Lower lobe of right lung (tissue), 2 donors: ENCODE measurements at places on chromosomes 3 and 15.
A peak's percentile ranks its signal among the peaks of the same experiment; 100 is the strongest.

GRCh38 chr15:74955796-74956647, 550 bp downstream of the RPP25 start:
- DNase-seq: peak; percentile 91

GRCh38 chr15:67019884-67020520, 45.4 kb upstream of the SMAD3 start:
- no peak for DNase-seq

DNA sequence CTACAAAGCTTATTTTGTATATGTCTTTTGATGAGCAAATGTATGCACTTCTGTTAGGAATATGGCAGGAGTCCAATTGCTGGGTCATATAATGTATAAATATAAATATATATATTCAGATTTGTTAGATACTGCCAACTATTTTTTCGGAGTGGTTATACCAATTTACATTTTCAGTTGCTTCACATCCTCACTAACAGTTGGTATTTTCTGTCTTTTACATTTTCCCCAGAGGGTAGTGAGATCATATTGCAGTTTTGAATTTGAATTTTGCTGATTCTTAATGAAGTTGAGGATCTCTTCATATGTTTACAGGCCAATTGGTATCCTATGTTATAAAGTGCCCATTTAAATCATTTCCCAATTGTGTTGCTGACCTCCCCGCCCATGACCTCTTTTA, 139.0 kb upstream of the KCNMB2 start:
- DNase-seq: no peak

DNA sequence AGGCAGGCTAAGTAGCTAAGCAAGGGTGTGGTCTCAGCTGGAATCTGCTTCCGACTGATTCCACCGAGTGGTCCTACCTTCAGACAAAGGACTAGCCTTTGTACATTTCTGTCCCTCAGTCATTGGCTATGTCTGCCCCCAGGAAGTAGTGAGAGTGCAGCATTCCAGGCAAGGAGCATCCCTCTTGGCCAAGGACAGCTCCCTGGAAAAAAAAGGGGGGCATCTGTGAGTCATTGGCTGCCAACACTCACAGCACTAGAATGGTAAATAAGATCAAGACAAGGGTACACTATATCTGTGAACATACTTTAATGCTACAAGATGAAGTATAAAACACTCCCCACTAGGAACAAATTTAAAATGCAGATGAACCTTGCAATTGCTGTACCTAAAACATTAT, 66.8 kb downstream of the STAC start:
- DNase-seq: no peak

- peak; percentile 56 for DNase-seq
These were observed 49.9 kb downstream of the CASR start for GRCh38 chr3:122233101-122233952.

GRCh38 chr3:112651071-112651470, 10.1 kb upstream of the CCDC80 start:
- no peak for DNase-seq

DNA sequence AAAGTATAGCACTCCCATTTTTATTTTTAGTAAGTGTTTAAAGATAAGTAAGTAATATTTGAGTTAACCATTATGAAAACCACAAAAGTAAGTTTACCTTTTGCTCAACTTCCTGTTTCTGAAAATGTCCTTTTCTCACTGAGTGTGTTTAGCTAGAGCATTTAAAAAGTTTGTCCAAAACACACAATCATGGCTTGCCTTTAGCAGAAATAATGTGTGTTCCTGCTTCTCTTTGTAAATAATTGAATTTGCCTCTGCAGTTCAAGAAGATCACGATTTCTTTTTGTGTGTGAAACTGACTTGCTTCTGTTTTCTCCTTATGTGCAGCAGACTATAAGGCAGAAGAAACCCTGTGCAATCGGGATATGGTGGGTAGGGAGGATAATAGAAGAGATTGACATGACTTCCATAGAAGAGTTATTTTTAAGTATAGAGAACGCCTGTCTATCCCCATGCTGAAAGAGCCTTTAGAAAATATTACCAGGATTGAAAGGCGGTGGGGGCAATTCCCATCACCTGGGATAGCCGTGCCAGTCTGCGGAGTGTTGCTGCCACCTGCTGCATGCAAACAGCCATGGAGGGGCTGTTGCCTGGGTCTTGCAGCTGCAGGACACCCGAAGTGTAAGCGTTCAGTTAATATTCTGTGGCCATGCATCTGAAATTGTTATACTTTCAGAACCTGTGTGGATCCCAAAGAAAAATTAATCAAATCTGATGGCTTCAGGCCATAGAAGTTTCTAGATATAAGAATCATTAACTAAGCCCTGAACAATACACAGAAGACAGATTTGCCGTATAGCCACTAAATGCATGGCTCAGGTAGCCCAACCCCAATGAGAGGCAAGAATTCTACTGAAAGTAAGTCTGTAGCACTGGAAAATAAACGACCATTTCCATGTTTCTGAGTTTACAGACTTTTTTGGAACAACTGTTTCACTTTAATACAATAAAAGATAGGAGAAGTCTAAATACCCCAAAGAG, 2.4 kb upstream of the CD96 start:
- DNase-seq: peak; percentile 69

DNA sequence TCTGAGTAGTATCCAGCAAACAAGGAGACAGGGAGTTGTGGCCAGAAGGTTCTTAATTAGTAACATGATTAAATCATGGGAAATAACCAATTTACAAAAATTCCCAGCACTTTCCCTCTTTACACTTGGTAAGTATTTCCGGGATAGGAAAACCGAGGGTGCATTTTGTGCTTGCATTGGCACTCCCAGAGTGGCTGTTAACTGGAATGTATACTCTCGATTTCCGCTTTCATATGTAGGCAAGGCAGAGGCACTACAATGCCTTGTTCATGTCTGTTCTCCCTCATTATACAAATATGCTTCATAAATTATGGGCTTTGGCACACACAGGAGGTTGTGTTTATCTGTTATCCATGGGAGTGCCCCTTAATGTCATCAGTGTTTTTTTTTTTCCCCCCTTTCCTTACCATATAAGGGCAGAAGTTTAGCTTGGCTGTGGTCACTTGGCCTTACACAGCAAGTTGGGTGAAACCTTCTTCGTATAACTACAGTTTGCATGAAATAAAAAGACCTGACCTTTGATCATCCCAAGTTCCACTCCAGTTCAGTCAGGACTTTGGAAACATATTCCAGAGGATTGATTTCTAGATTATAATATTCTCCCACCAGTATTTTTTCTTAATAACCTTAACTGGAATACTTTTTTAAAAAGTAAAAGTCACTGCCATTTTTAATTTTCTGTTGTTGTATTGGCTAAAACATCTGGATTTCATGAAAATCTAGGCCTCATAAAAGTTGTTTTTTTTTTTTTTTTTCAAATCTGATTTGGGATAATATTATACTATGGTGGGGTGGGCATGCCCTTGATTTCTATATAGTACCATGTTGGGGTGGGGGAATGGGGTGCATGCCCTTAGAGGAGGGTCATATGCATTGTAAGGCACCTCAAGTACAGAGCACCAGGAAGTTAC, 8.9 kb downstream of the TPM1 start:
- DNase-seq: no peak

DNA sequence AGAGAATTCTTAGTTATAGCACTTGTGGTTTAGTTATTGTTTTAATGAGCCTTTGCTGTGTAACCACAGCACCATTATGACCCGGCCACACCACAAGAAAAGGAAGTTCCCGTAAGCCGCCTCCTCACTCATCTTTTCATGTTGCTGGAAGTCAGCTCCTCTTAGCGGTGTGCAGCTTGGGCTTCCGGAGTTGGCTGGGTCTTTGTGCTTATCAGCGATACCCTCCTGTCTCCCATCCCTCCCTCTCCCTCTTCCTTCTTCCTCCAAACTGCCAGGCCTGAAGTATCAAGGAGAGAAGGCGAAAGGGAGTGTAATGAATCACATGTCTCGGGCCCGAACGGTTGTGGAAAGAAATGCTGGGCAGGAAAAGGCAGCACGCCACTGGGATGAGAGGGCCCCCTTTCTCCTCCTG, 353.5 kb downstream of the MCTP2 start:
- DNase-seq: no peak

GRCh38 chr3:23325466-23326065, 122.4 kb downstream of the UBE2E2 start:
- no peak for DNase-seq

- peak; percentile 77 for DNase-seq
These were observed 9.0 kb upstream of the CD47 start for GRCh38 chr3:108099679-108100428.

DNA sequence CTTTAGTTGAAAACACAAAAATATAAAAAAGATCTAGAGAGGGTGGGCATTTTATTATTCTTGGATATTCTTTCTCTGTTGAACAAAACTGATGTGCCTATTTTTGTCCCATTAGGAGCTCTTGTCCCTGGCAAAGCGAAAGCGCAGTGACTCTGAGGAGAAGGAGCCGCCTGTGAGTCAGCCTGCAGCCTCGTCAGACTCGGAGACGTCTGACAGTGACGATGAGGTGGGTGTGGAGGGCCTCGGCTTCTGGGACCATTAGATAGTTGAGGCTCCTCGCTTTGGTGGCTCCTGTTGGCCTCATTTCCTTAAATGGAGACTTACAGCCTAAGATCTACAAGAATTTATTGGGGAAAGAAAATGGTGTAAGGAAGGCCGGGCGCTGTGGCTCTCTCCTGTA, 21.3 kb downstream of the RTF1 start:
- DNase-seq: no peak

DNA sequence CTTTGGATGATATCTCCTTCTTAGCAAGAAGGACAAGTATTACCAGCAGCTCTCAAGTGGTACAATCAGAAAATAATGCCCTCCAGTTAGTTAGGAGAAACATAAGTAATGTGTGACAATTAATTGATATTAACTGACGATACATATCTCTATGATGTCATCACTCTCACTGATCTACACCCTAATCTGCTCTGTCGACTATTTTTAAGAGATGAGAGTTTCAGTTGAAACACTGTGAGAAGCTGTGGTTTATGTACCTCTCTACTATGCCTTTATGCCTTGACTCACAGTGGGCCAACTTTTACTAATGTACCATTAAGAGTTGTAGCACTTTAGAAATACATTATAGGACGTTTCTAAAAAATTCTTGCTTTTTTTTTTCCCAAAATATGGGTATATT, 8.6 kb downstream of the CEP152 start:
- no peak for DNase-seq

GRCh38 chr15:81054236-81054635, 53.5 kb downstream of the TLNRD1 start:
- no peak for DNase-seq

- no peak for DNase-seq
These were observed 77.9 kb upstream of the ADPGK start for GRCh38 chr15:72861354-72861910.

- DNase-seq: no peak
These were observed 106.5 kb upstream of the GALNT15 start for GRCh38 chr3:16067837-16068471.

GRCh38 chr3:187919048-187919447, 173.8 kb upstream of the BCL6 start:
- no peak for DNase-seq

- no peak for DNase-seq
These were observed 86.0 kb downstream of the ECT2 start for GRCh38 chr3:172836390-172836997.

DNA sequence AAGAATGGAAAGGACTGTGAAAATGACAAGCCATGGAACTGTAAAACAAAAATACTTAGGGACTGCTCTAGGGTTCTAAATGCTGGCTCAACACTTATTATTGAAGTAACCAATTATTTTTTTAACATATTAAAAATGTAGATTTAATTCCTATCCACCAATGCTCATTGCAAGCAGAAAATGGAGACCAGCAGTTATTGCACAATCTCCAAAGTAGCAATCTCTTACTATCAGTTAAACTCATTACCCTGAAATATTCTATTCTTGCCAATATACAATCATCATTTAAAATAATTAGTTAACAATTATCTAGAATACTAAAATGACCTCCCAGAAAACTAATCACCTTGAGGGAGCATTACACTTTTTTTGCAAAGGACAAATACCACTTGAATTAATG, 499.8 kb downstream of the NAALADL2 start:
- no peak for DNase-seq

DNA sequence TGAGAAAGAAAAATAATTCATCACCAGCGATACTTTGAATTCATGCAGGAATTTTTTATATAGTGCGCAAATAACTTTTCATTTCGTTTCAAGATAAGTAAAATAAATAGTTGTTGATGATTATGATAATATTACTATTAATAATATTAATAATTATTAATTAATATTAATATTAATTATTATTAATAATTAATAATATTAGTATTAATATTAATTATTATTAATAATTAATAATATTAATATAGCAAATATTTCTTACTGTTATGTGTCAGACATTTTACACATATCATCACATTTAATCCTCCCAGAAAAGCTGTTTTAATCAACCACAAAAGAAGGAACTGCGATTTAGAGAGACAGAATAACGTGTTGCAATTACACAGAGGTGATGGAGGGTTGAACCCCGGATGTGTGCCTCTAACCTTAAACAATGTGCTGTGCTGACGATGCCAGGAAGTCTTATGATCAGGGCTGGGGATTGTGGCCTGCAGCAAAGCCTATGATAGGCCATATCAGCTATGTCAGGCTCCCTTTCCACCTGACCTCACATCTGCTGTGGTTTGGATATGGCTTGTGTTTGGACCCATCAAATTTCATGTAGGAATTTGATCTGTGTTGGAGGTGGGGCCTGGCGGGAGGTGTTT, 263.5 kb upstream of the NR2F2 start:
- no peak for DNase-seq

DNA sequence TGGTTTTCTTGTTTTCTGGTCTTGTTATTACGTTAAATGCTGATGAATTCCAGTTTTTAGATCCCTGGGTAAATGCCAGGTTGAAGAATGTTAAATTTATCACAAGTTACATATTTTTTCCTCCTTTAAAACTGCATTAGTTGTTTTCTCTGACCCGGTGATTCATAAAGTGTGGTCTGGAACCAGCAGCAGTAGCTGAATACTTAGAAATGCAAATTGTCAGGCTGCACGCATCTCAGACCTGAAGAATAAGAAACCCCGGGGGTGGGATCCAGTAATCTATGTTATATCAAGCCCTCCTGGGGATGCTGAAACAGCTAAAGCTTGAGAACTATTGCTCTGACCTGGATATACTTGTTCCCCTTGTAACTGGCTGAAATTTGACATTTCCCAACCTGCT, 69.1 kb downstream of the PEX5L start:
- DNase-seq: no peak

DNA sequence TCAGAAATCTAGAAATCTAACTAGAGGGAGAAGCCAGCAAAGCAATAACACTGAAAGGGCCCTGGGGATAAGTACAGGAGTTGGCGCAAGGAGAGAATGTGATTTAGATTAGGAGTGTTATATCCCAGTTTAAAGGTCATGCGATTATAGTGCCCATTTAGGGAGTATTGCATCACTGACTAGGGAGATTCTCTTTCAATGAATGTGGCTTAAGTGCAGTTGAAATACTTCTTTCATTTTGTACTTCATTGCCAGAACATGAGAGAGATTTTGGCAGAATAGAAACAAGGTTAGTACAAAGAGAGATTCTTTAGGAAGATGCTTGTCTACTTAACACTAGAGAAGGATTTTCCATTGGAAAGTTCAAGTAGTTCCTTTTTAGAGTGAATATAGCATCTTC, 13.9 kb downstream of the ROBO2 start:
- no peak for DNase-seq
